ENCODE measurements at places on chromosomes 2 and 18.

DNA sequence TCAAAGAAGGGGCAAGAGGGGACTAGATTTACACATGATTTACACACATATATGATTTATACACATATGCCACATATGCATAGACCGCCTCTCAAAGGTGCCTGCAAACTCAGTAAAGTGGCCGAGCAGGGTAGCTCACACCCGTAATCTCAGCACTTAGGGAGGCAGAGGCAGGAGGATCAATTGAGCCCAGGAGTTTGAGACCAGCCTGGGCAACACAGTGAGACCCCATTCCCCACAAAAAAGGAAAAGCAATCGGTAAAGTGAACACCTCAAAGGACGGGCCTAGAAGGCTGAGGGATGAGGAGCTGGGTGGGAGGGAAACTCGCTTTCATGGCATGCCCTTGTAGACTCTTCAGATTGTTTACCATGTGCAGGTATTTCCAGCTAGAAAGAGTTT is 5.1 kb downstream of the ANKRD39 start:
- DNase-seq: no peak

GRCh38 chr2:226743915-226744314 is 55.7 kb downstream of the IRS1 start:
- no peak for DNase-seq

DNA sequence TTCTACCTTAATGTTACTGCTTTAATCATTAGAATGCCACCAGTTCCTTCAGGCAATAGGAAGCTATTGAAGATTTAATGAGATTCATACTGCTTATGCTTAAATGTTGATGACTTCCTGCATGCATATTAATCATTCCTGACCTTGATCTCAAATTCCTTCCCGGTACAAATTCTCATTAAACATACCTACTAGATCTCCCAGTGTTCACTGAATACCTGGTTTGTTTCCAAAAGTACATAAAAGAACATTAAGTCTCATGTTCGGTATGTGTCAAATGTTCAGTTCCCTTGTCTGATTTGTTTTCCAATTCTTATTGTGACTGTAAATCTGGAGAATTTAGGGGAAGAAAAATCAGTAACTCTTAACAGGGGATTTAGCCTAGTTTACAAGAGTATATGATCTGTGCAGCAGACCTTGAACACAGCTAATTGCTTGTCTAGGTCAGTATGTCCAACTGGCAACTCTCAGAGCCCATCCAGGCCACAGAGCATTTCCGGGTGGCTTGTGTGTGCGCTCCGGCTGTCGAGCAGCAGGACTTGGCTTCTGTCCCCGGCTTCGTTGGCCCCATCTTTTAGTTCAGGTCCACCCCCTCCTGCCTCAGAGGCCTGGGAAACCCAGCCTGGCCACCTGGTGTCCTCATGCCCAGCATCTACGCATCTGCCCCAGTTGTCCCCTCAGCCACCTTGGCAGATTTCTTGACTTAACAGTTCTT is 13.1 kb downstream of the METAP1D start:
- DNase-seq: no peak

DNA sequence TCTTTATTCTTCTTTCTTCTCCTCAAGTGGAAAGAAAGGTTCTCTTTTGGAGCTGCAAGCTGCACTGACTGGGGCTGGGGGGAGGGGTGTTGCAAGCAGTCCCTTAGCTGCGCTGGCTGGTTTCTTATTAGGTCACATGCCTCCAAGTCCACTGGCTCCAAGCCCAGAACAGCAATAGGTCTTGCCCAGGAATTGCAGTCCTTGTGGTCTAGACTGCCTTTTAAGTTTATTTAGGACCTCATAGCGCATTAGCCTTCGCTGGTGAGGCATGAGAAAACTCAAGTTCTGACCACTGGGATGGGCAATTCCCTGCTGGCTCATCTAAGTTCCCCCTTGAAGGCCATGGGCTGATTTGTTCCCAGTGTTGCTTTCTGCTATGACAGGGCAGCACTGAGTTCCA is 138.6 kb upstream of the SCN7A start:
- DNase-seq: no peak

- no peak for DNase-seq
Measured at GRCh38 chr18:24115628-24116027, 23.2 kb upstream of the CABYR start.

- peak; percentile 73 for DNase-seq
Measured at GRCh38 chr18:3703732-3704176, 253.8 kb downstream of the TGIF1 start.

DNA sequence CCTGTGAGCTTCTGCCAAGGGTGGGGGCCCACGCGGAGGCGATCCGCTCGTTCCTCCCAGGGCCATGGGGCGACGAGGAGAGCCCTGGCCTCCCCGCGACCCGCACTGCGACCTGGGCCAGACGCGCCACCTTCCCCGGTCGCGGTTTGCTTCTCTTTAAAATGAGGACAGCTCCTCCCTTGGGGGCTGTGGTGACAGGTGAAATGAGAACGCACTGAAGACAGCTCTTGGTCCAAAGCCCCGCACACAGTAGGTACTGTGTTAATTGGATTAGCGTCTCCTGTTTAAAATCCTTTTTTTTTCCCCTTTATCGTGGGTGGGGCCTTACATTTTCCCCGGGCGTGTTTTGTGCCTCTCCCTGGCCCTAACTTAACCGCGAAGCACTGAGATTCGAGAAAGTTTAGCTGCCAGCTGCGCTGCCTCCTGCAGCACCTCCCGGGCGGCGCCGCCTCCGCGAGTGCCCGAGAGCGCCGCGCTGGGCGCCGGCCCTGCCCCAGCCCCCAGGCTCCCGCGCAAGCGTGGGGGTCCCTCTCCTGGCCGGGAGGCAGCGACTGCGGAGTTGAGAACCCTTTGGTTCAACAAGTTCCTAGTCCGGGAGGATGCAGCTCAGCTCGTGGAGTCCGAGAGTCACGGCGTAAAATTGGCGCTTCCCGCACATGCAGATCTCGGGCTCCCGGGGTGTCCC is 1.1 kb downstream of the HPCAL1 start:
- DNase-seq: peak; percentile 50

GRCh38 chr2:143890798-143891197 is 629.1 kb downstream of the ZEB2 start:
- DNase-seq: no peak

- no peak for DNase-seq
Measured at GRCh38 chr2:223700221-223700620, 98.1 kb upstream of the SCG2 start.

- peak; percentile 63 for DNase-seq
Measured at GRCh38 chr18:2906704-2907549, 60.1 kb downstream of the EMILIN2 start.

DNA sequence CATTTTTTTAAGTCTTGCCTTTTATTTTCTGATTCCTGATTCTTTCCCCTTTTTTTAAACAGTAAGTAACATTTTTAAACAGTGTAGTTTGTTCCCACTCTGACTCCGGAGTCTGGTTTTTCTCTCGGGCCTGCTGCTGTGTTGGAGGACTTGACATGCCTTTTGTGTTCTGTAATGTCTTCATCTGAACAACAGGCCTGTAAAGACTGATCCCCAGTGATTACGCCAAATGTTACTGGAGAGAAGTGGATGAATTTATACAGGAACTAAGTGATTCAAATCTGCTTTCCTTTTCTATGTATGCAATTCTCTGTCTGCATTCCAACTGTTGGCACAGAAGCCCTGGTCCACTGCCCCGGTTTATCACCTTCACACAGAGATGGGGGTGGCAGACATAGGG is 54.3 kb upstream of the RMDN2 start:
- DNase-seq: no peak
